Ovary (tissue), 10 donors: ENCODE measurements at places on chromosomes 5 and 9. TPM values are rescaled to one million over a fixed set of nuclear protein-coding genes. Genes with fewer than 3 reads are reported as not detected.

GRCh38 chr9:108219664-108220063 is 636.1 kb downstream of the ACTL7B start:
- no peak overlapping the region for H3K27ac ChIP-seq
- H3K36me3 ChIP-seq, result no peaks in the 10 kb centered on the region
- no peaks in the 10 kb centered on the region for H3K27me3 ChIP-seq
- H3K4me3 ChIP-seq, result no peak overlapping the region
- DNase-seq, result no peak
- H3K4me1 ChIP-seq, result no peaks in the 10 kb centered on the region

- H3K4me3 ChIP-seq, result no peak overlapping the region
- DNase-seq, result no peak
- H3K27me3 ChIP-seq, result no peaks in the 10 kb centered on the region
- H3K27ac ChIP-seq, result no peak overlapping the region
These were observed 90.1 kb downstream of the MPDZ start for GRCh38 chr9:13189362-13189761.

DNA sequence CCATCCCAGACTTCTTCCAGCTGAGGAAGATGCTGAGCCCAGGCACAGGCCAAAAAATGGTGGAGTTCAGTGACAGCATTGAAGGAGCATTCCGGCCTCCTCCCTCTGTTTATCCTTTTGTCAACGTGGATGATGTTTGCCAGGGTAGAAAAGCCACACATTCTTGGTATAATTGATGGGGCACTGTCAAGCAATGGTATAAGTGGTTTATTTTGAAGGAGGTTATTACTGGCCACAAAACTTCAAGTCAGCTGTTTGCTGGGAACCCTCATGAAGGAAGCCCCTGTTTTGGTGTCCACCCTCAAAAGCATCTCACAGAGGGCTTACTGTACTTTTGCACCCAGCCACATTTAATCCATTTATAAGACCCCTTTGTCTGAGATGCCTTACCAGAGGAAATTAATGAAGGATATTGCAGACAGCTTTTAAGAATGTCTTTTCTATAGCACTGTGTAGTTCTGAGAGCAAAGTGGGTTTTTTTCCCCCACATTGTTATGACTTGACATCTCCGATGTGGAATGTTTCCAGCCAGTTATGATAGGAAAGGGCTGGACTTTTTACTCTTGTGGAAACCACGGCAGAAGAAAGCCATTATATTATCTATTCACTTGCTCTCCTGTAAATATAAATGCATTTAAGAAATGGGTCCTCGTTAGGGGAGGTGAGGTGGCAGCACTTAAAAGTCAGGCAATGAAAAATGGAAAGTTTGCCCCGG is 95.5 kb upstream of the SPATA31D4 start:
- H3K4me3 ChIP-seq, result no peak overlapping the region
- H3K27ac ChIP-seq, result no peak overlapping the region
- peaks cover 13% of the 10 kb centered on the region for H3K4me1 ChIP-seq
- H3K27me3 ChIP-seq, result no peaks in the 10 kb centered on the region

DNA sequence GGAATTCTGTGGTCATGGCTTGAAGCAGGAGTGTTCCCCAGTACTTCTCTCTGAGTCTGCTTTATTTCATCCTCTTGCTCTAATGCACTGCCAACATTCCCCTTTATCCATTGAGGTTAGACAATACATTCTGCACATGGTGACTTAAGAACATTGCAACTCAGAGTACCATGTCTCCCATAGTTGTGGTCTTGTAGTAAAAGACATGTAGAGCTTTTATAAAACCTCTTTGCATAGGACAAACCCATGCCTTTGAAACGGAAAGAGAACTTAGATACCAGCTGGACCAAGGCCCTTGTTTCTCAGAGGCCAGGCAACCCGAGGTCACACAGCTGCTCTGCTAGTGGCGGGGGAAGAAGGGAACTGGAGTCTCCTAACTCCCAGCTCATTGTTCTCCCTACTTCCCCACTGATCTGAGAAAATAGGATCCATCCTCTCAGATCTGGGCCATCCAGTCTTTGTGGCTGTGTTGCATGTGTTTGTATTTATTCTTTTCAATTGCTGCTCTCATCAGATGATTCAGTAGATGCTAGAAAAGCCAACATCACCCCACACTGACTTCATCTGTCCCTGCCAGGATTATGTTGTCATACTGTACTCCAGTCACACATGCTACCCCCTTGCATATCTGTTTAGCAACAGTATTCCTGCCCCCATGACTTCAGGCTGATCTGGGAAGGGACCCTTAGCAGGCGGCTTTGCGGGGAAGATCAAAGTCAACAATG is 236.9 kb downstream of the SAXO1 start:
- no peaks in the 10 kb centered on the region for H3K36me3 ChIP-seq
- no peak for DNase-seq
- H3K27me3 ChIP-seq, result no peaks in the 10 kb centered on the region
- H3K4me3 ChIP-seq, result no peak overlapping the region

DNA sequence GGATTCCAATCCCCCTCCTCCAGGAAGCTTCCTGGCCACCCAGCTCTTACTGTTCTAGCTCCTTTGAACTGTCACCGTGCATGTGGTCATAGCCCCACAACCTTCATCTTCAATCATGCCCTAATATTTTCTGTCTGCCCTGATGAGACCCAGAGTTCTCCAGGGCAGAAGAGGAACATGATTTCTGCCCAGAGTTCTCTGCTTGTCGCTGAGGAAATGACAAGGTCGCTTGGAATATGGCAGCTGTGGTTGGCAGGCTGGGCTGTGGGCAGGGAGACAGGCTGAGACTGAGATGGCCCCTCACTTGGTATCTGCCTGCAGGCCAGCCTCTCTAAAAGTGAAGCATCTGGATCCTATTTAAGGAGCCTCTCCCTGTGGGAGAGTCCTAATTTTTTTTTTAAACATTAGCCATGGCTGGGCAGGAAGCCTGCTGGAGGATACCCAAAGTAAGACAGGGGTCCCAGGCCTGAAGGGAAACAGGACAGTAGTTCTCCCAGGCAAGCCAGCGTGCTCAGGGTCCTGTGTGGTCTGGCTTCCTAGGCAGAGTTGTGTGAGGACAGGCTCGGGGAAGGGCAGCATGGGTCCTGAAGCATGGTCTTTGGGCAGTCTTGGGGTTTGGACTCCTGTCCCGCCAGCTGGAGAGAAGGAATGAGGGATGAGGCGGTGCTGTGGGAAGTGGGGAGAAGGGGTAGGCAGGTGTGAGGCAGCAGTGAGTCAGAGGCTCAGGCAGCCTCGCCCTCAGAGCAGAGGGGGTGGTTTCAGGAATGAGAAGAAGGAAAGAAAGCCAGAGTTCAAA is 242.1 kb downstream of the FSTL4 start:
- H3K4me1 ChIP-seq, result no peaks in the 10 kb centered on the region

- peaks cover 4% of the 10 kb centered on the region for H3K4me1 ChIP-seq
- H3K36me3 ChIP-seq, result no peaks in the 10 kb centered on the region
- H3K27me3 ChIP-seq, result no peaks in the 10 kb centered on the region
- H3K4me3 ChIP-seq, result no peak overlapping the region
These were observed 9.2 kb upstream of the GPRIN1 start for GRCh38 chr5:176619203-176619568.

- H3K4me1 ChIP-seq, result no peaks in the 10 kb centered on the region
- H3K27ac ChIP-seq, result no peak overlapping the region
- H3K36me3 ChIP-seq, result no peaks in the 10 kb centered on the region
- H3K27me3 ChIP-seq, result no peaks in the 10 kb centered on the region
- no peak overlapping the region for H3K4me3 ChIP-seq
These were observed 98.0 kb downstream of the OR2K2 start for GRCh38 chr9:111231801-111232580.

DNA sequence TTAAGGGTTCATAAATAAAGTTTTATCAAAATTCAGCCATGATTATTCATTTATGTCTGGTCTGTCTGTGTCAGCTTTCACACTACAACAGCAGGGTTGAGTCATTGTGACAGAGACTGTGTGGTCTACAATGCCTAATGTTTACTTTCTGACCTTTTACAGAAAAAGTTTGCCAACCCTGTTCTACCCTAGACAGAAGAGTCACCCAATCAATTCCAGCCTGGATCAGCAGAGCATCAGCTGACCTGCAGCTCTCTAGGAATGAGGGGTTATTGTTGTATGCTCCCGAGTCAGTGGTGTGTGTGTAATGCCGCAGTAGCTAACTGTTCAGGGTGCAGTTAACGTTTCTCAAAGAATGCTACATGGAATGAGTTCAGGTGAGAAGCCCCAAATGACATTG is 87.3 kb downstream of the HRH2 start:
- no peak overlapping the region for H3K4me3 ChIP-seq
- no peaks in the 10 kb centered on the region for H3K4me1 ChIP-seq
- no peaks in the 10 kb centered on the region for H3K27me3 ChIP-seq
- H3K36me3 ChIP-seq, result no peaks in the 10 kb centered on the region

C9orf50 gene
- 0.30 TPM for total RNA-seq

SPINK5 gene
- 1.2 TPM for total RNA-seq

CCNJL gene
- 6.3 TPM for total RNA-seq

PTGS1 gene
- total RNA-seq, result 1.4 TPM
